ENCODE measurements at places on chromosomes 7 and 10. TPM values are rescaled to one million over a fixed set of nuclear protein-coding genes. Genes with fewer than 3 reads are reported as not detected.

DNA sequence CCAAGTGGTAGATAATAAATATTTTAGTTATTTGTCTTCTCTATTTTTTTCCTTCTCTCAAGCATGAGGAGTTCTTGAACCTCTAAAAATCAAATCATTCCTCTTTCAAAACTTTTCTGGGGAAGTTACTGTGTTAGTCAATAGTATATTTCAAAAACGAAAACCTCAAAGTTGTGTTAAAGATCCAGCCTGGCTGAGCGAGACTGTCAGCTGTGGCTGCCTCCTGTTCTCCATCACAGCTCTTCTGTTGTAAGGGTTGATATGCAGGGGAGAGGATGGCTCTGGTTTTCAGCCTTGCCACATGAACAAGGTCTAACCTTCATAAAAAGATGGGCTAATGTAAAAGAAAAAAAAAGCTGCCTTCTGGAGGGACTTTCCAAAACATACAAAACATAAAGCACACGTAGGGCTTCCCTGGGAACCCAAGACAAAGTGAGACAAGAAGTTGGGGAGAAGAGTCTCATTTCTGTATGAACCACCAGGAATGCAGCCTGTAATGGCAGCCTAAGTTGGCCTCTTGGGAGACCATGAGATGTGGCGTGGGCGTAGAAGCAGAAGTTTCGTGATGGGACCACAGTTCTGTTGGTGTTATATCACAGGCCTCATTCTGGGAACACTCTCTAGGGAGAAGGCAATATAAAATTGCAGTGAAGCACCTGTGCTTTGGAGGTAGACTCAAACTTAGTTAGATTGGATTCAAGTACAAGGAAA lies 77.9 kb upstream of the FHIP2A start:
- no peak for DNase-seq
- no peak overlapping the region for H3K4me3 ChIP-seq
- no peak overlapping the region for H3K27ac ChIP-seq
- no peaks in the 10 kb centered on the region for H3K4me1 ChIP-seq

NPFFR1 gene
- total RNA-seq, result not detected

DNA sequence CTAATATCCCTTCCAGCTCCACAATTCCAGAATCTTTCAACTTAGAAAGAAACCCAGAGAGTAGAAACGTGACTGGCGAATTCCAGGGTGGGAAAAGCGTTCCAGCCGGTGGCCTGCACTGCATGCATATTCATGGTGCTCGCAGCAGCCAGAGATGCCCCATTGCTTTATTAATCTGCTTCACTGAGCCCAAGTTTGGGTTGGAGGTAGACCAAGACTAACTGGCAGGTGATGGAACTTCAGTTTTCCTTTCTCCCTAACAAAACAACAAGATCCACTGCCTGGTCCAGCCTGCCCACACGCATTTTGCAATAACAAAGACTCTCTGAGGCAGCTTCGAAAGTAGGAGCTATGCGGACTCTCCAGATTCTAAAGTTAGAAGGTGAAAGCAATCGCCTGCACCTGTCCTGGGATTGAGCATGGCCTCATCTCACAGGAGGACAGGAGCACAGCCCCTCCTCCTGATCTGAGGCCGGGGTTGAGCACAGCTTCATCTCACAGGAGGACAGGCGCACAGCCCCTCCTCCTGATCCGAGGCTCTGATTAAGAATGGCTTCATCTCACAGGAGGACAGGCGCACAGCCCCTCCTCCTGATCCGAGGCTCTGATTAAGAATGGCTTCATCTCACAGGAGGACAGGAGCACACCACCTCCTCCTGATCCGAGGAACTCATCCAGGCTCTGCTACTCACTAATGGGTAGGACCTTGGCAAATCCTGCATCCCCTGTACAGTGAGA lies 127.8 kb upstream of the LANCL2 start:
- H3K4me3 ChIP-seq, result no peak overlapping the region
- H3K36me3 ChIP-seq, result no peaks in the 10 kb centered on the region
- H3K4me1 ChIP-seq, result peaks cover 8% of the 10 kb centered on the region
- no peak overlapping the region for H3K27ac ChIP-seq
- DNase-seq, result no peak
- H3K27me3 ChIP-seq, result no peaks in the 10 kb centered on the region

GRCh38 chr10:128884496-128885072 lies 582.5 kb upstream of the MGMT start:
- H3K36me3 ChIP-seq, result no peaks in the 10 kb centered on the region
- no peak for DNase-seq
- no peaks in the 10 kb centered on the region for H3K27me3 ChIP-seq
- no peak overlapping the region for H3K4me3 ChIP-seq

FAM237B gene
- total RNA-seq, result not detected
